Left kidney (tissue), 8 donors: ENCODE measurements at places on chromosomes 12 and 14.
A peak's percentile ranks its signal among the peaks of the same experiment; 100 is the strongest.

- no peak for DNase-seq
These were observed 666.6 kb downstream of the DIO2 start for GRCh38 chr14:79544698-79545070.

GRCh38 chr12:75101781-75102180, 107.9 kb downstream of the KCNC2 start:
- no peak for DNase-seq

GRCh38 chr14:68306265-68306933, 486.5 kb downstream of the ZFP36L1 start:
- no peak for DNase-seq

DNA sequence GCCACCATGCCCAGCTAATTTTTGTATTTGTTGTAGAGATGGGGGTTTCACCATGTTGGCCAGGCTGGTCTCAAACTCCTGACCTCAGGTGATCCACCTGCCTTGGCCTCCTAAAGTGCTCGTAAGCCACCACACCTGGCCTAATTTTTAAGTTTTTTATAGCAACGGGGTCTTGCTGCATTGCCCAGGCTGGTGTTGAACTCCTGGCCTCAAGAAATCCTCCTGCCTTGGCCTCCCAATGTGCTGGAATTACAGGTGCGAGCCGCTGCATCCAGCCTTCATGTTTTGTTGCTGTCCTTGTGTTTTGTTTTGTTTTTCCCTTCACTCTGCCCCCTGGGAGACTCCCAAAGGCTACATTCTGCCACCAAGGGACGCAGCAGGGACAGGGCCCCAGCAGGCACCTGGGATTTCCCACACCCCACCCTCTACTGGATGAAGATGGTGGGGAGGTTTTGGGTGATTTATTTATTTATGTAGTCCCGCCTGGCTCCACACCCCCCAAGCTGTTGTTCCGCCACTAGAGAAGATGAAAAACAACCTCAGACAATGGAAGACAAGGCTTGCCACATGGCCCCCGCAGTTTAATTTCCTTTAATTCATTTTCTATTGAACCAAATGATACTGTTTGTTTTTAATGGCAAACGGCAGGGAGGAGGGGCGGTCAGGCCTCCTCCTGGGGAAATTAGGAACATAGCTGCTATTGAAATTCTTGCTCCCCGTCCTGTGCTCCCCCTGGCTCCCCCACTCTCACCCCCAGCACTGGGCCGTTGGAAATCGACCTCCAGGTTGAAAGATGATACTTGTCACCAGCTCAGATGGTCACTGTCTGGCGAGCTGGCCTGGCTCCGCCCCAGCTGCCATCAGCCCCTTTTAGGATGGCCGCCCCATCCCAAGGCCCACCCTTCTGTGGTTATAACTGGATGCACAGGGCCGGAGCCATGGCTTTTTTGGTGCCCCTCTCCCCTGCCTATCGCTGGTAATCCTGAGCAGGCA, 70.3 kb downstream of the RNFT2 start:
- DNase-seq = peak; percentile 42

- no peak for DNase-seq
These were observed 68.9 kb downstream of the CEP128 start for GRCh38 chr14:80872645-80873044.

DNA sequence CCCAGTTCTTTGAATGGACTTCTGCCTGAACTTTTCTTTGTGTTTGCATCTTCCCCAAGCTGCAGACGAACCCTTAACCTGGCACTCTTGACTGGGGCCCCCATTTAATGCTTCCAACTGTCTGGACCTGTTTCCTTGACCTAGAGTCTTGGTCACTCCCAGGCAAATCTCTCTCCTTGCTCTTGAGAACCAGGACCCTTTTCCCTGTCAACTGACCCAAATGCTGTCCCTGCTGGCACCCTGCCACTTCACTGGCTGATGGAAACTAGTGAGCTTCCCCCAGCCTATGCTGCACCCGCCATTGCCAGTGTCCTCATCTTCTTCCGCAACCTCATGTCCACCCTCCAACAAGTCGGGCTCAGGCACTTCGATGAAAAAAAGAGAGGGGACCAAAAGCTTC, 79.5 kb downstream of the PRIMA1 start:
- DNase-seq = no peak

- DNase-seq = no peak
These were observed 67.6 kb downstream of the KIF21A start for GRCh38 chr12:39375206-39375808.

- DNase-seq = no peak
These were observed 350.1 kb downstream of the CCDC91 start for GRCh38 chr12:28540324-28540714.

GRCh38 chr14:82046512-82047226, 513.0 kb upstream of the SEL1L start:
- DNase-seq = no peak

GRCh38 chr12:68823696-68824095, 15.7 kb downstream of the MDM2 start:
- no peak for DNase-seq

DNA sequence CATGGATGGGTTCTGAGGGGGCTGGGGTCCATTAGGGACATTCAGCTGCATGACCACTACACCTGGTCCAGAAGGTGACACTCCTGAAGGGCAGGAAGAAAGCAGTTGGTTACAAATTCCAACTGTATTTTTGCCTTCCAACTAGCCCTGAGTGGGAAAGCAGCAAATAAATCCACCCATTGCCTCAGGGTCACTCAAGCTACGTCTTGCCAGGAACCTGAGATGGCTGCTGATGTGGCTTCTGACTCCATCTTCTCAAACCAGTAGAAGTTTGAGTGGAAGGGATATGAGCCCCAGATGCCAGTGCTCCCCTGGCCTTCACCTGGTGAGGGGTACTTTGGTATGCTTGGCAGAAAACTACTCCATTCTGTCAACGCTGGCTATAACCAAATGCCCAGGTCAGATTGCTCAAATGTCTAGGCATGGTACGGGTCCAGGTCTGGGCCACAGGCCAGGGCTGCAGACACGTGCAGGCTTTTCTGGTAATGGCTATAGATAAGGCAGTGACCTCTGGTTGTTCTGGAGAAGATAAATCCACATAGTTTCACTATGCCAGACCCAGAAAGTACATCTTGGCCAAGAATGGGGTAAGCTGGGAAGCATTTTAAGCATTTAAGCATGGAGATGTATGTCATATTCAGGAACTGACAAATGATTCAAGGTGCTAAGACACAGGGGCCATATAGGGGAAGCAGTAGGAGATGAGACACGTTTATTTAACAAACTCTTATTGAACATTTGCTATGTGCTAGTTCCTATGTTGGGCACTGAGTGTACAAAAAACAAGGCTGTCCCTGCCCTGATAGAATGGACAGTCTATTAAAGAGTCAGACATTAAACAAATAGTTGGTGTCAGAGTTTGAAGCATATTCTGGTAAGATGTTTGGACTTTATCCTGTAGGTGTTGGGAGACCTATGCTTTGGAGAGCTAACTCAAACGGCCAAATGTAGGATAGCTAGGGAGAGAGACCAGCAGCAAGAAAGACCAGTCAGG, 8.3 kb upstream of the STAC3 start:
- no peak for DNase-seq

DNA sequence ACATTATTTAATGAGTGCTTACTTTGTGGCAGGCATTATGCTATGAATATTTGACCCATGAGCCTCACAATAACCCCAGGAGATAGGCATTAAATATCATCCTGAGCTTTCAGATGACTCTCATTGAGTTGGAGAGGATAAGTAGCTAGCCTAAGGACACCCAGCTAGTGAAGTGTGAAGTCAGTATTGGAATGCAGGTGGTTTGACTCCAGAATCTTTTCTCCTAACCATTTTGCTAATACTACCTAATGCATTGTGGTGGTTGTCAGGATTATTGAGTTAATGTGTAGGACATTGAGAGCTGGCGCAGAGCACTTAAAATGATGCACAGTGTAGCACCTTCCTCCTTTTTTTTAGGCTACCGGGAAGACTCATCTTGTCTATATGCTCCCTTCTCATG, 3.8 kb upstream of the CDKL1 start:
- DNase-seq = no peak

DNA sequence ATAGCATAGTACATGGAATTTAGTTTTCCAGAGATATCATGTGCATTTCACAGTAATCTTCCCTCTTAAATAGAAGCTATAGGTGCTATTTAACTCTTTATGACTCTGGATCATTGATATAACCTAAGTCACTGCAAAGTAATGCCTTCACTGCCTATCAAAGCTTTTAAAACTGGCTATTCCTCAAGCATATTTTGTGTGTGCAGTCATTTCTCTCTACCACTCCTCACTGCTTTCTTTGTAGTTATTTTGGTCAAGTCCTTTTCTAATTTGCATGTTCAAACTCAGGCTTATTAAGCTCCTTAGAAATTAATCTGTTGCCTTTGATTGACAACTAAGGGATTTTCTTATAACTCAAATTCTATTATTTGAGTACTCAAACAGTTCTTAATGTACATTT, 79.4 kb upstream of the PLEKHG7 start:
- DNase-seq = no peak

DNA sequence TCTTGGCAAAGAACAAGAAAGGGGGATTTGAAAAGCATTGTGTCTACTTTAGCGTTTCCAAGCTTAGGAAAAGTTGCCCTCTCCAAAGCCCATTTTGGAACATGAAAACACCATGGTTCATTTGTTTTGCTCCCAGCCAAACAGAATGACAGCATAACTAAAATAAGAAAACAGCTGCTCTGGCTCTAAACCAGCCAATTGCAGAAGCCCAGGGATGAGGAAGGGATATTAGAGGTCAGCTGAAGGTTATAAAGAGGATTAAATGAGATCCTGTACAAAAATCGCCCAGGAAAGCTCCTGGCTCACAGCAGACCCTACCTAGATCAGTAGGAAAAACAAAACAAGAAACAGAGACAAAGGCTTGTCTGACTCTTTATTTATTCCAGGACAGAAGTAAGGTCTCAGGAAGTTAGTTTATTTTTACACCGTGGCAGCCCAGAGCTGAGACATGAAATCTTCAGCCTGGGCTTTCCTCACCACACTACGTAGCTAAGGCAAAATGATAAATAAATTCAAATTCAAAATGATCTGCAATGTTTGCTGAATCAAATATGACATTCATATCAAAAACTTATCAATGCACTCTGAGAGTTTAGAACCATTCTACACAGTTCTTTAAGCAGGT, 25.9 kb downstream of the SPX start:
- DNase-seq = no peak

GRCh38 chr12:53097564-53098353, at the start of gene IGFBP6:
IGFBP6 (plus strand) TSS chr12:53097667; CDS start chr12:53097718, 51 bp downstream.
- DNase-seq = no peak

DNA sequence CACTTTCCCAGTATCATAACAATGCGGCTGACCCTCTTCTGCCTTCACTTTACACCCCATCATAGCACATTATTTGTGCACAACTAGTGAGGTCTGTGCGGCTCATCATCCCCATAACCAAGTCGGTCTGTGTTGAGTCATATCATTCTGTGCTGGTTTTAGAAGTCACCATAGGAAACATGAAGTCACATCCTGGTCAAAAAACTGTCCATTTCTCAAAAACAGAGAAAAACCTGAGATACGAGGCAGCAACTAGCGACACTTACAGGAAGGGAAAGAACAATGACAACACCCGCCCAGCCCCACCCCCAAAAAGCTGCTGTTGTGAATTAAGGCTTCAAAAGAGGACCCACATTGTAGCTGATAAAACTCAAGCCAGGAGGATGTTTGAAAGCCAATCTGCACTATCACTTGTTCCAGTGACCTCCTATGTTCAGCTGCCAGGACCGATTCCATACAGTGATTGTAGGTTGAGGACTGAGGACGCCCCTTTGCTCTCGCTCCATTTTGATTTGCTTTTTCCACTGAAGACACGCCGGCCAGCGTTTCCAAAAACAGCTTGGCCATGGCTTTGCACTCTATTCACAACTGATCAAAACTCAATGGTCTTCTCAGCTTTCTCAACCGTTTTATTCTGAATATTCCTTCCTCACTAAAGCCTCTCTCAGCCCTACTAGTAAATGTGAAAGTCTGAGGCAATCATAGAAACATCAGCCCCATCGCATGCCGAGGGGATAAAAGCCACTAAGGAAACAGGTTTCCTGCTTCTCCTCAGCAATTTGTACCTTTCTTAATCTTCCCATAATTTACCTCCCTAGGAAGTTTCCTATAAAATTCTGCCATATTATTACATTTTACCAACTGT, 87.5 kb downstream of the DUSP16 start:
- DNase-seq = no peak

- DNase-seq = no peak
These were observed 1358.8 kb upstream of the TMEM132C start for GRCh38 chr12:126907900-126908764.

DNA sequence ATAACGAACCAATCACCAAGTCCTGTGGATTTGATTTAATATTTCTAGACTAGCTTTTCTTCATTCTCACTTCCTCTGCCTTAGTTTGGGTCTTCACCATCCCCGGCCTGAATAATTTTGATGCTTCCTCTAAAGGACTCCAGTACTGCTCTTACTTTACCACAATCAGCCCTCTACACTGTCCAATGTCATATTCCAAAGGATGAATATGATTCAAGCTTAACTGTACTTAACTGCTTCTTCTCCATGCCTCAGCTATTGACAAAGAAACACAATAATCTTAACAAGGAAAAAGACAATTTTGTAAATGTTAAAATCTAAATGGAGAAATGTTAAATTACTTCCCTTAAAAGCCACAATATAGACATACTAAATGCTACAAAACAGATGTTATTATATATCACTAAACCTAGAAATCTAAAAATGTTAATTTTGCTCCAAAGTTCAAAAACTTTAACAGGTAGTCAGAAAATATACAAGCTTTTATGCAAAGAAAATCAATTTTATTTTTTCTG, 70.2 kb downstream of the STXBP6 start:
- no peak for DNase-seq

DNA sequence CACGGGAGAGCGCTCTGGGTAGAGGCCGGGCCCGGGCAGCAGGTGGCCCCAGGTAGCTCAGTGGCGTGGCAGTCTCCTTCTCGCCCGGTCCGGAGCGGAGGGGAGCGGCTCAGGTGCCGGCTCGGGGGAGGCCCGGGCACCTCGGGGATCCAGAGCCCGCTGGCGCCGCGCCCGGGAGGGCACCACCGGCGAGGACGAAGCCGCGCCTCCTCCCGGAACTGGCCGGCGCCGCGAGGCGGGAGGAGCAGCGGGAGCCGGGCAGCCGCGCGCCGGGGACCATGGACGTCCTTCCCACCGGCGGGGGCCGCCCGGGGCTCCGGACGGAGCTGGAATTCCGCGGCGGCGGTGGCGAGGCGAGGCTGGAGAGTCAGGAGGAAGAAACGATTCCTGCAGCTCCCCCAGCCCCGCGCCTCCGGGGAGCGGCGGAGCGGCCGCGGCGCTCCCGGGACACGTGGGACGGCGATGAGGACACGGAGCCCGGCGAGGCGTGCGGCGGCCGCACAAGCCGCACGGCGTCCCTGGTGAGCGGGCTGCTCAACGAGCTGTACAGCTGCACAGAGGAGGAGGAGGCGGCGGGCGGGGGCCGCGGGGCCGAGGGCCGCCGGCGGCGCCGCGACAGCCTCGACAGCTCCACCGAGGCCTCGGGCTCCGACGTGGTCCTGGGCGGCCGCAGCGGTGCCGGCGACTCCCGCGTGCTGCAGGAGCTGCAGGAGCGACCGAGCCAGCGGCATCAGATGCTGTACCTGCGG, 21.5 kb upstream of the GNS start:
- no peak for DNase-seq

- no peak for DNase-seq
These were observed 141.6 kb upstream of the MAX start for GRCh38 chr14:65243766-65244442.

- DNase-seq = no peak
These were observed 30.7 kb downstream of the NDUFA12 start for GRCh38 chr12:94972795-94973194.
